ENCODE measurements at places on chromosomes 7 and 10.
A peak's percentile ranks its signal among the peaks of the same experiment; 100 is the strongest.

GRCh38 chr7:109930049-109930448, 1160.9 kb upstream of the LRRN3 start:
- DNase-seq: no peak

- DNase-seq: no peak
Measured at GRCh38 chr7:46603780-46604179, 682.7 kb upstream of the IGFBP3 start.

DNA sequence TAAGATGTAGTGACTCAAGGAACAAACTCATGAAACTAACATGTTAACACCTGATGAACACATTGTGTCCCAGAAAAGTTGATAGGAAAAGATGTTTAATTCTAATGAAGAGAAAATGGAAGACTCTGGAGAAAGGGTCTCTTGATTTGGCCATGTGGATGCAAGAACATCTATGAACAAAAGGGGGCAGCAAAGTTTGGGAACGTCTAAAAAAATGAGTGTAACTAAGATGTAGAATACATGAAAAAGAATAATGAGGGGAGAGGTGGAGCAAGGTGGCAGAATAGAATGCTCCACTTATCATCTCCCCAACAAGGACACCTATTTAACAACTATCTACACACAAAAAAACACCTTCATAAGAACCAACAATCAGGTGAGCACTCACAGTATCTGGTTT, 805.1 kb downstream of the TNS3 start:
- peak; percentile 11 for DNase-seq

- DNase-seq: no peak
Measured at GRCh38 chr10:13668126-13668525, 81.4 kb downstream of the PRPF18 start.
